Ovary (tissue), 10 donors: ENCODE measurements at places on chromosomes 2 and 18. TPM values are rescaled to one million over a fixed set of nuclear protein-coding genes. Genes with fewer than 3 reads are reported as not detected.
A peak's percentile ranks its signal among the peaks of the same experiment; 100 is the strongest.

DNA sequence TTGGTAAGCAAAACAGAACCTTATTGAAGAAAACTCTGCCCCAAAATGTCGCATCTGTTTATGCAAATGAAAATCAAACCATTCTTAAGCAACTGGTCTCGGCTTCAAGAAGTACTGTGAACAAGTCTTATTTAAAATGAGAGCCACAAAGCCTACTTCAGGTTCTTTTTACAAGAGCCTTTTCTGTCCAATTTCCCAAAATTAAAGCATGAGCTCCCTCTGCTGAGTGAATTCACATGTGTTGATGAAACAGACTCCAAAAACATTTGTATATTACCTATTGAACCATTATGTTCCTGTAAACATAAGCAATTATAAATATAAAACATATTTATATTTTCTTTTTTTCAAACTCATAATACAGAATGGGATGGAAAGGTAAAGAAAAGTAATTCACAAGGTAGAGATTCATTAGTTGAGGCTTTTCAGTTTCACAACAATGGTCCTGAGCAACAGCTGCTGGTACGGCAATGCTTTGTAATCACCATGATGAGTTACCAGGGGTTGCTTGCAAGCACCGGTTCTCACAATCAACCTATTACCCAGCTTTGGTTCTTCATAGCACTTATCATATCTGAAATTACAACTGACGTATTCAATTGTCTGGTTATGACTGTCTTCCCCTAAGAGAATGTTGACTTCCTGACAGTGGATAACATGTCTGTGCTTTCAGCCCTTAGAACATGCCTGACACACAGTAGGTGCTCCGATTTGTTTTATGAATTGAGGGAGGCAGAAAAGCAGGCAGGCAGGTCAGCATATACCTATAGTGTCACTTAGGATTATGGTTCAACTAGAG is 108.4 kb upstream of the BZW1 start:
- DNase-seq = peak; percentile 55

DNA sequence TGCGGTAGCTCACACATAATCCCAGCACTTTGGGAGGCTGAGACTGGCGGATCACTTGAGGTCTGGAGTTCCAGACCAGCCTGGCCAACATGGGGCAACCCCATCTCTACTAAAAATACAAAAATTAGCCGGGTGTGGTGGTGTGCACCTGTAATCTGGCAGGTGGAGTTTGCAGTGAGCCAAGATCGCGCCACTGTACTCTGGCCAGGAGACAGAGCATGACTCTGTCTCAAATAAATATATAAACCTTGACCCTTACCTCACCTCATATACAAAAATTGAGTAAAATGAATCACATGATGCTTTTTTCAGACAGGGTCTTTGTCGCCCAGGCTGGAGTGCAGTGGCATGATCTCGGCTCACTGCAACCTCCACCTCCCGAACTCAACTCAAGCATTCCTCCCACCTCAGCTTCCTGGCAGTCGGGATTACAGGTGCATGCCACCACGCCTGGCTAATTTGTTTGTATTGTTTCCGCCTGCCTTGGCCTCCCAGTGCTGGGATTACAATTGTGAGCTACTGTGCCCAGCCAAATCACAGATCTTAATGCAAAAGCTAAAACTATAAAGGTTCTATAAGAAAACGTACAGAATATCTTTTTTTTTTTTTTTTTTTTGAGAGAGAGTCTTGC is 25.3 kb downstream of the XPO1 start:
- DNase-seq = peak; percentile 11

The TRAPPC8 gene
- 47.1 TPM for total RNA-seq

GRCh38 chr2:117921520-117921919 is 92.3 kb downstream of the CCDC93 start:
- DNase-seq = no peak
